ENCODE measurements at places on chromosomes 6 and 20.

DNA sequence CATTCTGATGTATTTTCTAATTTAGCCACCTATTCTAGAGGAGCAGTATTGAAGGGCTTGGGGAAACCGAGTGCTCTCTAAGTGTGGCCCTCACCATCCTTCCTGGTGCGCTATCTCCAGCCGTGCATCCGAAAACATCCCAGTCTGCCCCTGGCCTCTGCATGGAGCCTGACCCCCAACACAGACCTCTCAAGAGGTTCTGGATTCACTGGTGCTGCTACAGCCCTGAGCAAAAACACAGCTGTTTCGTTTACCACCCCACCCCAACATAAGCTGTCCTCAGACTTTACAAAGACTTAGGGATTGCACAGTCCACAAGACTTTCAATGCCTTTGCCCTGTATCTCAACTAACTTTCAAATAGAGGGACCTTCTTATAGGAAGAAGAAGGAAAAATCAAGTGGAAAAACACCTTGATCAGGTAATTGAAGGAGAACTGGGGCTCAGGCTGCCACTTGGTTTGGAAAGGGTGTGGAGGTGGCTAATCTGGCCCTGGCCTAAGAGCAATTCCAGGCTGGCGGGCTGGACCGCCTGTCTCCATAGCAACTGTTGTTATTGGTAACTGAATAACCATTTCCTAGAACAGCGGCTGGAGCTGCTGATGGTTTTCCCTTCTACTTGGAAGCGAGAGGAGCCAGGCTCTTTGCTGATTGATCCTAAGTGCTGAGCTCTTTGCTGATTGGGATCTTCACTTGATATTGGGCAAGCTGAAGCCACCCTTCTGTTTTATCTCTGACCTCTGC lies 90.2 kb upstream of the TOX2 start:
- no peak for DNase-seq

GRCh38 chr6:48691420-48691819 lies 580.4 kb upstream of the PTCHD4 start:
- no peak for DNase-seq

DNA sequence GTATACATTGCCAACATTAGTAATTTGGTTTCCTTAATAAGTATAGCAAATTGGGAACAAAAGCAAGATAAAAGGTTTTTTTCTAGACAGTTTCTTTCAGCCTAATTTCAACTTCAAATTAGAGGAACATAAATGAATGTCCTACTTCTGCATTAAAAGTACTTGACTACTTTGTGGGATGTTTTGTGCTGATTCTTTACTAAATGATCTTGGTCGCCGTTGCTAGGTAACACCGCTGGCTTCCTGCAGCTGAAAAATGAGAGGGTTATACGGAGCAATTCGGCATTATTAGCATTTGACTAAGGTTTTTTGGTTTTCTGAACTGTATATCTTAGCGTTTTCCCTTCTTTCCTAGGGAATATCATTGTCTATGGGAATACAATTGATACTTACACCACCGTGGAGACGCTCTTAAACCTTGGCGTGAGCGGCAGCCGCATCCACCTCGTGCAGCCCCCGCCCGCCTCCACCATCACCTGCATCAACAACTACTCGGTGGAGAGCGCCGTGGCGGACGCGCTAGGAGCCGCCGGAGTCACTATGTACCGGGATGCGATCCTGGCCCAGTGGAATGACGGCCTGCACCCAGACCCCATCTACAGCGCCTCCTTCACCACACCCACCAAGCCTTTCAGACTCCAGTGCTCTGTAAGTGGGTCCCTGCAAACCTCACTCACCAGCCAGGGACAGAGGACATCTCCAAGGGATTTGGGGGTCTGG lies 90.9 kb upstream of the INSM1 start:
- DNase-seq = no peak

DNA sequence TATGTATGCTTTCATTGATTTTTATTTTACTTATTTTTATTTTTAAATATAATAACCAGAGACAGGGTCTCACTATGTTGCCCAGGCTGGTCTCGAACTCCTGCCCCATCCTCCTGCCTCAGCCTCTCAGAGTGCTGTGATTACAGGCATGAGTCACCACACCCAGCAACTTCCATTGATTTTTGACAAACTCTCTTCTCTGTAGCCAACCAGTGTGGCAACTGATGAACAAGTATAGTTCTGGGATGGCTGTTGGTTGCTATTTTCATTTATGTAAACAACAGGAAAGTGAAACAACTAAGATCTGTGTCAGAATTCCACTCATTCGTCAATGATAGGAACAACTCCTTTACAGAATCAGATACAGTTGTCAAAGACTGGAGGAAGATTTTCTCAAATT lies 356.7 kb upstream of the JARID2 start:
- DNase-seq = no peak

DNA sequence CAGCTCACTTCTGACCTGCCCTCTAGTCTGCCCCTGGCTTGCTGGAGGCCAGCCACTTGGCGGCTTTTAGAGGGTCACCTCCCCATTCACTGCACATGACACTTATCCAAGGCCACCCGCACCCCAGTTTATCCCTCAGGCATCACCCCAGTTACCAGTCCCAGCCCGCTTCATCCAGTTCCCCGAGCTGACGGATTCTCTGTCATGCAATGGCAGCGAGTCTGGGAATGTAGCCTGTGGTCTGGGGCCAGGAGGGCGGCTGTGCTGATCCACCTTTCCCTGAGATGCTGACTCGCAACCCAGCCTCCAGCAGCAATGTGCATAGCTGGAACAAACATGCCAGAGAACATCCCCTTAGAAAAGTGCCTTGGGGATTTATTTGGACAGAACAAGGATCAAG lies 25.8 kb downstream of the SYNDIG1 start:
- DNase-seq = no peak

DNA sequence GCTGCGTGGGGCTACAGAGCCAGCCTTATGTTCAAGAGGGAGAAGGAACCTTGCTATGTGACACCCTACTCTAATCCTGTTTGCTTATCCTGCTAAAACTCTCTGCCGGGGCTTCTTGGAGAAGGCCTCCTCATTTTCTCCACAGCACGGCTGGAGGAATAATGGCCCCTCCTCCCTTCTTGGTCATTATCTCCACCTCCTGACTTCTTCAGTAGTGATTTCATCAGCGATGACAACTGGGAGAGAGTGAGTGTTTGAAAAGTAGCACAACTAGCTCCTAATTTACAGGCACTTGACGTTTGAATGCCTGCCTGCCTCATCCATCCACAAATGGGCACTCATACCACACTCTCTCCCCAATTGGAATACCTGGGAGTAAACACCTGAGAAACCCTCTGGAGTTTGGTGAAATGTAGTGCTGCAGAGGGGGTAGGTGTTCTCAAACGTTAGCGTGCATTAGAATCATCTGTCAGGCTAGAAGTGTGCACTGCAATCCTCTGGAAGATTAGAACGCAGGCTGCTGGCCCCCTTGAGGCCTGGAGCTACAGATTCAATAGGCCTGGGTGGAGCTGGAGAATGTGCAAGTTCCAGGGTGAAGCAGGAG lies 148.5 kb downstream of the FOXC1 start:
- no peak for DNase-seq

DNA sequence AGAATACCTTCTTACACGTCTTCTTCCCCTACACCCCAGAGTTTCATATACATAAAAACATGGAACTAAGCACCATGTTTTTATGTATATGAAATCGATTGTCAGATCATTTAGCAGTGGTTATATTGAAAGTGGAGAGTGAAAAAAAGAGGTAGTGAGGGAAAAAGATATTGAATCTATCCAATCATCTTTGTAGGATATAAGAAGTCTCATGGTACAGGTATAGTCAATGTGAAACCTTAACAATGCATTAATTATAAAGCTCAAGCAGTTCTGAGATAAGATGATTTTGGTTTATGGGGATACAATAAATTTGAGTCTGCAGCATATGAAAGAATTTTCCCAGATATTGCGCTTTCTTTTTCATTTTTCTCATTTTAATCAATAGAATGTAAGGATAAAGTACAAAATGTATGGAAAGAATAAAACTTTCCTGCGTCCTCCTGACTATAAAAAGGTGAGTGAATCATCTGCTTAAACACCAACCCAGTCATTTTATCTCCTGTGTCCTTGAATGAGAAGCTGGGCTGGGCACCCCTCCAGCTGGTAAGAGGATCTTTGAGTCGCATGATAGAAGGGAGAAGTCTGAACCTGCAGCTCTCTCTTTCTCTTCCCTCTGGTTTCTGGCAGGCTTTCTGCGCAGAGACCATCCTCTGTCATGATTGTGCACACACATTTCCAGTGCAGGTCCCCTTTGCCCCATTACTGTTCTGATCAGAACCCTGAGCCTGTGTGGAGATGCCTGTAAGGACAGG lies 28.1 kb upstream of the AKIRIN2 start:
- DNase-seq = no peak

DNA sequence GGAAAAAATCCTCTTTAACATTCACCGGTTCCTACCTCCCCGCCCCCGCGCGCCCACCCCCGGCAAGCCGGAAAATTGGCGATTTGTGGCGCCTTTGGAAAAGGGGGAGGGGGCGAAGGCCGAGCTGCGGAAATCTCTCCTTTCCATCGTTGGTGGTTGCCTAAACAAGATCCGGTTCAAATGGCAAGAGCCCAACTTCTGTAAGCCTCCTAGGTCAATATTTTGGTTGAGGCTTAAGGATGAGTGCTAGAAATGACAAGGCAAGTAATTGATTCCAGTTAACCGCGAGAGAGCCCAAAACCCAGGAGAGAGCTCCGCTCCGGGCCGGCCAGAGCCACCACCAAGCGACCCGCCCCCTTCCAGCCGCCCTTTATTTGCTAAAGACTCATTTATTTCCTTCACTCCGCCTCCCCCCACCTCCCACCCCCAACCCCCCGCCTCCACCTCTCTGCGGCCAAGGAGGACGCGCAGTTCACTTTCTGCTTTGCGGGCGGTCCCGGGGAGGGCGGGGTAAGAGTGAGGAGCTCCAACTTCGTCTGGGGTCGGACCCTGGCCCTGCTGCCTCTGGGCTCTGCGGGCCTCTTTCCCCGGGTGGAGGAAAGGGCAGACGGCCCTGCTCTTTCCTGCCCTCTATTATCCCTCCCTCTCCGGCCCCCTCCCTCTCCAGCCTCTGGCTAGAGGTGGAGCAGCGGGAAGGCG lies 838 bp upstream of the NKX2-2 start:
- no peak for DNase-seq

- no peak for DNase-seq
Measured at GRCh38 chr6:111995404-111995803, 58.5 kb upstream of the CCN6 start.

- no peak for DNase-seq
Measured at GRCh38 chr6:129558248-129558647, 151.7 kb downstream of the ARHGAP18 start.

- DNase-seq = no peak
Measured at GRCh38 chr20:14336686-14337085, 726 bp downstream of the FLRT3 start.

DNA sequence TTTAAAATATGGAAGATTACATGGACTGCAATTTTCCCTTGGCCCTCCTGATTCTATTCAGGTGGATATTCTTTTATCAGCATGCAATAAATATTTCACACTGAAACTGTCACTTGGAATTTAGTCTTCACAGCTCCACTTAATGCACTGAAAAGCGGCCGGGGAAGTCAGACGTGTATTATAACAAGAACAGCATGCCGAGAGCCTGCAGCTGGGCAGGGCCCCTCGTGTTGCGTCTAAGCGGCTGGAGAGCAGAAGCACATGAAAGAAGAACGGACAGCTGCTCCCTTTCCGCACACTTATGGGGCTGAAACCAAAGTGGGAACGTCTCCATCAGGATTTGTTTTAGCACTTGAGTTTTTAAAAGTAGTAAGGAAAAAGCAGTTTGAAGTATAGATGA lies 57.2 kb downstream of the LYRM4 start:
- no peak for DNase-seq

DNA sequence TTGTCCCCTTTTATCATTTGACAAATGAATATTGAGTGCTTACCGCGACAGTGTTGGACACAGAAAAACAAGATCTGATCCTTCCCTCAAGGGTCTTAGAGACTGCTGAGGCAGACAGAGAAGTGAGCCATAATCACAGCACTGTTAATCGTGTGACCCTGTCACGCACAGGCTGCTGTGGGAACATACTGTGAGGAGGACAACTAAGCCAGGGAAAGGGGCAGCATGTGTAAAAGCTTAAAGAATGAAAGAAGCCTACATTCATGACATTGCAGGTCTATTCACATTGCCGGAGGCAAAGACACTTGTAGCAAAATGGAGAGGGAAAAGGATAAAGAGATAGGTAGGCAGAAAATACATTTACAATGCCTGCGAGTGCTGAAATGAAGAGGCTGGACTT lies 32.7 kb downstream of the TRDN start:
- DNase-seq = no peak

- no peak for DNase-seq
Measured at GRCh38 chr20:57391439-57392301, 474 bp downstream of the RBM38 start.

DNA sequence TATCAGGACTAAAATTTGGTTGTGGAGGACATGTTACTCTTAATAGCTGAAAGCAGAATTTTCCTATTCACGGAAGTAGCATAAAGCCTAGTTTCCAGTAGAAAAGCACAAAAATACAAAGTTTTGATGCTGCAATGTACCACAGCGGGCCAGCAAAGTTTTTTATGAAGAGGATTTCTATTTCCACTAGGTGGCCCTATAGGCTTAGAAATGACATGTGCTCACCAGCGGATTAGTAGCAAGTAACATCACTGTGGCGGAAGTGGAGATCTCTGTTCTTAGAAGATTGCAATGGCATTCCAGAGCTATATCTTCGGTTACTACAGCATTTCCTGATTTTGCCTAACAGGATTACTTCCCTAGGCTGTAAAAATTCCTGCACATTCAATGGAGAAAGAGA lies 1219.0 kb upstream of the EYS start:
- no peak for DNase-seq

GRCh38 chr6:110618591-110619267 lies 142.3 kb upstream of the SLC22A16 start:
- no peak for DNase-seq

- no peak for DNase-seq
Measured at GRCh38 chr6:44569931-44570385, 182.5 kb downstream of the CDC5L start.

DNA sequence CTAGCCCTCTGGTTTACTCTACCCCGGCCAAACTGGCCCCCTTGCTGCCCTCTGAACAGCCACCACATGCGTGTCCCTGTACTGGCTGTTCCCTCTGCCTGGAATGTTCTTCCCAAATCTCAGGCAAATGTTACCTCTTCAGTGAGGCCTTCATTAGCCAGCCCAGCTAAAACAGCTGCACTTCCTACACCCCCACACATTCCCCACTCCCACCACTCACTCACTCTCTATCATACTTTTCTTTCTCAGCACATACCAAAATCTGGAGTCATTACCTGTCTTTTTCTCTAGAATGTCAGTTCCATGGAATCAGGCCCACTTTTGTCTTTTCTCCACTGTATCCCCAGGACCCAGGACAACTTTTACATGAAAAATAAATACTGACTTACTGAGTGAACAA lies 401.2 kb upstream of the SULF2 start:
- DNase-seq = no peak

- no peak for DNase-seq
Measured at GRCh38 chr20:37274851-37275524, 13.4 kb upstream of the GHRH start.

All from stimulated activated CD4-positive, alpha-beta T cell treated with anti-CD3 and anti-CD28 coated beads, TNF-alpha, amount 100 ng/mL, for 1 hour (primary cell).